ENCODE measurements at places on chromosomes 11 and 22.

DNA sequence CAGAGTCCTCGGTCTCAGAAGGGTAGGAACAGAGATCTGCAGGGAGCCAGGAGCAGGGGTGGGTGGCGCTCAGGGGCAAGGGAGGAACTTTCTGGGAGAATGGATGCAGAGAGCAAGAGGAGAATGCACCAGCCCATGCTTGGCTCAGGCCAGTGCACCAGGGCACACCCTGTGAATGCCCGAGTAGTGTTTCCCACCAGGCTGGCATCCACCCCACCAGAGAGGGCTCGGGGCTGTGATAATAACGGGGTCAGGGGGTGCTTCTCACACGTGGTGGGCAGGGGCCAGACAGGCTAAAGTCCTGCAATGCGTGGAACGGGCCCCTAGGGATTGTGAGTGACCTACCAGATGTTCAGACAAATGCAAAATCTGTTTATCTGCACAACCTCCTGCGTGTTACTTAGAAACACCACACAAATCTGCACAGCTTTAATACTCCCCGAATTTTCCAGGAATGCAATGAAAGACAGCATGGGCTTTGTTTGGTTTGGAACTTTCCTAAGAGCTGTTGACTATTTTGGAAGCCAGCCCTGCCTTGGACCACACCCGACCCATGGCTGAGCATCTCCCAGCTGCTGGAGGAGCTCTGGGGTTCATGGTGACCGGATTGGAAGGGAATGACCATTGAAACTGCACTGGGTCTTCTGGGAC is 368.3 kb downstream of the SHANK2 start:
- DNase-seq, result no peak

- no peak for DNase-seq
Measured at GRCh38 chr11:62857541-62857982, 18.2 kb upstream of the WDR74 start.

DNA sequence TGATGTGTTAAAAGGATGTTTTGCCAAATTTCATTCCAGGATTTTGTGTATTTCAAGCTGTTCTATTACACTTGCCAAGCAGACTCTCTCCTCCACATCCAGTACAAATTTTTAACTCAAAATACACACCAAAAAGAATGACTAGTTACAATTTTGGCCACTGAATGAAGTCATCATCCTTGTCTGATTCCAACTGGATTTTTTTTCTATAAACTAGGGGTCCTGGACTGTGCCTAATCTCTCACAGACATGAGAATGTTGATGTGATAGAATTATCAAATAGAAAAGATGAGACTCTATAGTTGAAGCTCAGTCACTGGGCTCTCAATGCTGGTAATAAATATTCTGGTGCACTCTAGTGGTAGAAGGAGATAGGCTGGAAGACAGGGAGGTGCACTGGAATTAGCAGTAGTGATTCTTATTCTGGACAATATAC is 85.8 kb downstream of the FANCF start:
- DNase-seq, result peak; percentile 10

DNA sequence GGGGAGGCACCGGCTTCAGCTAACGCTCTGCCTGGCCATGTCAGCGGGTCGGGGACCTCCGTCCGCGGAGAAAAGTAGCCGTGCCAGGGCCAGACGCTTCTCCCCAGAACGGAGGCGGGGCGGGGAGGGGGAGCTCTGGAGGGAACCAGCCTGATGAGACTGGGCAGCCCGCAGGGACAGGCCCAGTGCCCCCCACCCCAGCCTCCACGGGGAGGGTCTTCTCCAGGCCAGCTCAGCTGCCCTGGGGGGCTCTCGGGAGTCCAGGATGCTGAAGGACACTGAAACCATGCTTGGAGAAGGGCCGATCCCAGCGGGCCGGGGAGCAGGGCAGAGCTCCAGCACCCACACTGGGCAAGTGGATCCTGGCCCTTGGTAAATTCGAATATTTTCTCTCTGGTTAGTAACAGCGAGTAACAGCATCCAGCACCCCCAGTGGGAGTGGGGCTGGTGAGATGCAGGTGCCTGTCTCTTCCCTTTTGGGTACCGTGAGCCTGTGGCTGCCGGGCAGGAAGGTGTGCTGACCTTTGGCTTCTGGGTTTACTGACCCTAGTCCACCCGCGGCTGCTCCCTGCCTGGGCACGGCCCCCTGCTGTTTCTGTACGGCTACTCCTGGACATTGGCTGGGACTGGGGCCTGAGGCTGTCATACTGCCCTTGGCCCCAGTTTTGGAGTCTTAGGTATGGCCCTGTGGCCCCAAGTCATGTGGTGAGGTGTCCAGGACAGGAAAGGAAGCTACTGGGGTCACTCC is 35.8 kb downstream of the GRAMD4 start:
- DNase-seq, result no peak

DNA sequence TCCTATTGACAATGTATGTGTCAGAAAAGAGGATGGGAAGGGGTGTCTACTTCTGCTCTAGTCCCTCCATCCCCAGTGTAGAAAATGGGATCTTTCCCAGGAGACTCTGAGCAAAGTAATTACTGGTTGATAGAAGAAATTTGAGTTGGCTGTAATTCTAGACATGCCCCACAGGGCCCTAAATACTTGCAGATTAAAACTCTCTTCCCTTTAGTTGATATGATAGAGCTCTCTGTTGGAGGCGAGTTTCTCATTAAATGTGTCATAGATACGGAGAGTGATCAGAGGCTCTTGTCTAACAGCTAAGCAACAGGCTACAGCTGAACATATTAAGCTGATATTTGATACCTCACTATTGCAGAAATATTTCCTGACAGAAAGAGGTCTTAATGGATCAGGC is 32.9 kb downstream of the OR52E1 start:
- no peak for DNase-seq

DNA sequence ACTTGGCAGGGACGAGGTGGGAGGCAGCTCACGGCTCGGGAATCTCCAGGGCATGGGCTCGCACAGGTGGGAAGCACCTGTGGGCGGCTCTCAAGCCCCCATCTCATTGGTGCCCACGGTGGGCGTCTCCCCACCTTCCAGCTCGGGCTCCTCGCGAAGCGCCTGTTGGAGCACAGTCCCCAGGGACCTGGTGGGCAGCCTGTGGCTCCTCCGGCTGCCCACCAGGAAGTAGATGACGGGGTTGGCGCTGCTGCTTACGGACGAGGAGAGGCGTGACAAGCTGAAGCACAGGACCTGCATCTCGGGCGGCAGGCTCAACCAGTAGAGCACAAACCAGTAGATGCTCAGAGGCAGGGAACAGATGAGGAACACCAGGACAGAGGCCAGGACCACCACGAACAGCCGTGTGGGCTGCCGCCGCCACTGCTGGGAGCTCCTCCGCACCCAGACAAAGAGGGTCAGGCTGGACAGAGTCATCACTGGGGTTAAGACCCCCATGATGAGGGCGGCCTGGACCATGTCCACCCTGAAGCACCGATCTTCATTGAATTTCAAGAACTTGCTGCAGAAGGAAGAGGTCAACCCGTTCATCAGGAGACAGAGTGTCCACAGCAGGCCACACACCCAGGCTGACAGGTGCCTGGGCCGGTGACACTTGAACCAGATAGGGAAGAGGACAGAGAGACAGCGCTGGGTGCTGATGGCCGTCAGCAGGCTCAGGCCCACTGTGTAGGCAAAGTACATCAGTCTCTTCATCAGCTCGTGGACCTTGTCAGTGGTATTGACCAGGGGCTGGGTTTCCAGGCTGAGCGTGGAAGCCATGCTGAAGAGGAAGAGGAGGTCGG is 633 bp downstream of the MRGPRD start:
- no peak for DNase-seq

DNA sequence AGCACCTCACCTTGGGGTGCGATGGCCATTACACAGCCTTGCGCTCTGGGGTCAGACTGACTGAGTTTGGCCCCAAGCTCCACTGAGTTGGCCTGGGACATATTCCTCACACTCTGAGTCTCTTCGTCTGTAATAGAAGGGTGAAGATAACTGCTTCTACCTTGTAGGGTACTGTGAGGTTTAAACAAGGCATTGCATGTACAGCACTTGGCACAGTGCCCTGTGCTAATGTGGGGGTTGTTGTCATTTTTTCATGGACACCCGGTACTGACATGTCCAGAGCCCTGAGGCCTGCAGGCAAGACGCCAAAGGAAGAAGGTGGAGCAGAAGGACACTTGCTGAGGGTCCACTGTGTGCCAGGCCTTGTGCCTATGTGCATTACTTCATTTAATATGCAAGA is 50.7 kb downstream of the OTOG start:
- DNase-seq, result no peak

GRCh38 chr11:28123151-28123581 is 15.0 kb downstream of the METTL15 start:
- DNase-seq, result peak; percentile 83

- DNase-seq, result no peak
Measured at GRCh38 chr11:129729216-129729615, 86.4 kb upstream of the TMEM45B start.

DNA sequence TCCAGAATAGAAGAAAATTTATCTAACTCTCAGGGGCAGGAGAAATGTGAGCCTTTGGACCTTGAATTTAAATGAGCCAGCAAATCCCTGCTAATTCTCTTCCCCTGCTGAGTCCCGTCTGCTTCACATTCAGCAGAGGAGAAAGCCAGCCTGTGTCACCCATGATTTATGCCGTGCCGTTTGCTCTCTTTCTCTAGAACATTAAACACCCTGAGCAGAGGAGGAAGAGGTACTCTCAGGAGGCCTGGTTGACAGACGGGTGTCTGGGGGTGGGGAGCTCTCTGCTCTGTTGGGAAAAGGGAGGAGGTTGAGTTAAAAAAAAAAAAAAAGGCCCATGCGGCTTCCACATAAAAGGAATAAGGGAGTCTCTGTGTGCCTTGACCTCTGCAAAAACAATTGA is 11.3 kb upstream of the MTMR3 start:
- no peak for DNase-seq

DNA sequence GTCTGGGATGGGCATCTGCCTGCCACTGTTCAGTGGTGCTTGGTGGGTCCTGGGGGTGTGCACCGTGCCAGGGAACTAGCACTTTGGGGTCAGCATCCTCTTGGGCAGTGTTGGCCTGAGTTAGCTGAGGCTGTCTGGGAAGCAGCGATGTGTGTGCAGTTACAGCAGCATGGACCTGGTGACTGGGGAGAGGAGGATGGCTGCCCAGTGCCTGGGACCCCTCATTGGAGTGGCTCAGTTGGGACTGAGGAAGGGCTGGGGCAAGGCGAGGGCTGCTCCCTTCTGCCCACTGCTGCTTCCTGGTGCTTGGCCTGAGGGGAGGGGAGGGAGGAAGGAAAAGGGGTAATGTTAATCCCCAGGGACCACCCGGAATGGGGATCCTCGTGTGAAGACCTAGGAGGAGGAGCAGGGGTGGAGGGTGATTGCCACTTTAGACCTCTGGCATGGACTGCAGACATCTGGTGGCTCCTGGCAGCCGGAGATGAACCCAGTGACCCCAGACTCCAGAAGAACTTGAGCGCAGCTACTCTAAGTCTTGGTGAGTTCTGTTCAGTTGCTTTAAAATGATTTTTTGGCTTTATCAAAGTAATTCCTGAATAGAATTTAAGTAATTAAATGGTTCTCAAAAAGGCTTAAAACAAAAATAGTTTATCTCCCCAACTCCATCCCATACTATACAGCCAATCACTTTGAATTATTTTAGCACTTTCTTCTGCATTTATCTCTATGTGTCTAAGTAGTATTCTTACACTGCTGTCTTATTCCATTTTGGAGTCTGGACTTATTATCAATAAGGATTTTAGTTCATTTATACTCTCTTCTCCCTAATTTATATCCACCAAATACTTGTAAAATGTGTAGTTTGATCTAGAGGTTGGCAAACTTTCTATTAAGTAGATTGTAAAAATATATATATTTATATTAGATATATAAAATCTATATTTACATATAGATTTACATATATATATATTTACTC is 15.4 kb upstream of the TMEM191C start:
- no peak for DNase-seq

- no peak for DNase-seq
Measured at GRCh38 chr22:39932918-39933649, 27.1 kb upstream of the TMA7B start.

GRCh38 chr22:41405588-41405987 is 23.8 kb downstream of the TEF start:
- no peak for DNase-seq

DNA sequence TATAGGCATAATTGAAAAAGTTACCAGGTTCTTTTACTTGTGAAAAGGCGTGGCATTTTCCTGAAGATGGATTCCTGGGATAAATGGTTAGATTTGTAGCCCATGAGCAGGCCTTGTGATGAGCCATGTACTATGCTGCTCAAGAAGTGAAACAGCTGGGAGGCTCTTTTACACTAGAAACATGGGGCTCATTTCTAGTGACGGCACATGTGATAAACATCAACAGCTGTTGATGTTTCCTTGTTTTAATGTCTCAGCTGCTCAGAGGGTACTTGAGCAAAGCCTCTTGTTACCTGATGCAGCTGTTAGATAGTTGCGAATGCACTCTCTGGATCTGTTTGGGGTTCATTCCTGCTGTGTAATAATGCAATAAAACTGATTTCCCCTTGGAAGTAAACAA is 396.8 kb downstream of the GUCY1A2 start:
- DNase-seq, result no peak

DNA sequence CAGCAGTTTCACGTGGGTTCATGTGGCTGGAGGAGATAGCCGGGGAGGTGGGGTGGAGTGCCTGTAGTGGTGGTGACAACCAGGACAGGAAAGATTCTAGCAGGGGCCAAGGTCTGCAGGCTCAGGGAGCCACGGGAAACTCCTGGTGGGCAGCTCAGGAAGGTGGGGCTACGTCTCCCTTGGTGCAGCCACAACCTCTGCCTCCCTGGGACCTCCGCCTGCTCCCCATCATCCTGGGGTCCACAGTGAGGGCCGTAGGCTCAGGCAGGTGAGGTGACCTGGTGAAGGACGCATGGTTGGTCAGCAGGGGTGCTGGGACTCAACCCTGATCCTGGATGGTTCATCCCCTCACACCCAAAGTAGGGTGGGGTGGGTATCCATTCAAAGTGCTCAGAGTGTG is 524.1 kb downstream of the TBC1D22A start:
- DNase-seq, result no peak

- DNase-seq, result no peak
Measured at GRCh38 chr22:39221999-39222686, 22.6 kb downstream of the PDGFB start.

- DNase-seq, result no peak
Measured at GRCh38 chr11:75246006-75246670, 5.6 kb downstream of the TPBGL start.

- DNase-seq, result no peak
Measured at GRCh38 chr11:22263613-22264012, 70.7 kb downstream of the ANO5 start.

- DNase-seq, result no peak
Measured at GRCh38 chr11:93481696-93482095, 61.5 kb downstream of the SMCO4 start.

- DNase-seq, result no peak
Measured at GRCh38 chr11:67442504-67443404, 522 bp downstream of the CORO1B start.

DNA sequence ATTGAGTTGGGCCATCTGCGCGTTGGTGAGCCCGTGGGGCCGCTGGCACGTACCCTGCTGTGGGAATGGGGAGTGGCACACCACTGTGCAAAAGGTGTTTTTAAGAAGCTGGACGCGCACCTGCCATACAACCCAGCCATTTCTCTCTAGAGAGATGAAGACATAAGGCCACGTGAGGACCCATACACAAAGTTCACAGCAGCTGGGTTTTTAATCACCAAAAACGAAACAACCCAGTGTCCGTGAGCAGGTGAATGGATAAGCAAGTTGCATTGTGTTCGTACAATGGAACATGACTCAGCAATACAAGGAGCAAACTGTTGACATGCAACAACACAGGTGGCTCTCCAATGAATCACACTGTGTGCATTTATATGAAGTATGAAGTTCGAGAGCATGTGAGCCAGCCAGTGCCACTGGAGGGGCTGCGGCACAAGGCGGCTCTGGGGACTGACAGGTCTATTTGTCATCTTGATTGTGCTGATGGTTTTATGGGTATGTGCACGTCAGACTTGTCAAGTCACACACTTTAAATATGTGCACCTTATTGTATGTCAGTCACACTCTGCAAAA is 30.6 kb upstream of the PANX2 start:
- DNase-seq, result no peak
